Spinal cord (tissue), 10 donors: ENCODE measurements at places on chromosomes 13 and 19. TPM values are rescaled to one million over a fixed set of nuclear protein-coding genes. Genes with fewer than 3 reads are reported as not detected.

CERS1 gene
- polyA plus RNA-seq, result 141 TPM

COLGALT1 gene
- 64.5 TPM for polyA plus RNA-seq

CEACAM16 gene
- not detected for polyA plus RNA-seq

CBLC gene
- 0.25 TPM for polyA plus RNA-seq

PSPN gene
- 3.1 TPM for polyA plus RNA-seq
